MCF 10A (cell line): ENCODE measurements at places on chromosomes 5 and 9. TPM values are rescaled to one million over a fixed set of nuclear protein-coding genes. Genes with fewer than 3 reads are reported as not detected.

CDKN2A gene
- not detected in 2 replicates for total RNA-seq

TMEM174 gene
- not detected in 2 replicates for total RNA-seq

MAPKAP1 gene
- total RNA-seq: 74.9 and 111 TPM in 2 replicates

PTPRD gene
- 0.98 TPM in 1 of 2 replicates, not detected in the other for total RNA-seq

DNA sequence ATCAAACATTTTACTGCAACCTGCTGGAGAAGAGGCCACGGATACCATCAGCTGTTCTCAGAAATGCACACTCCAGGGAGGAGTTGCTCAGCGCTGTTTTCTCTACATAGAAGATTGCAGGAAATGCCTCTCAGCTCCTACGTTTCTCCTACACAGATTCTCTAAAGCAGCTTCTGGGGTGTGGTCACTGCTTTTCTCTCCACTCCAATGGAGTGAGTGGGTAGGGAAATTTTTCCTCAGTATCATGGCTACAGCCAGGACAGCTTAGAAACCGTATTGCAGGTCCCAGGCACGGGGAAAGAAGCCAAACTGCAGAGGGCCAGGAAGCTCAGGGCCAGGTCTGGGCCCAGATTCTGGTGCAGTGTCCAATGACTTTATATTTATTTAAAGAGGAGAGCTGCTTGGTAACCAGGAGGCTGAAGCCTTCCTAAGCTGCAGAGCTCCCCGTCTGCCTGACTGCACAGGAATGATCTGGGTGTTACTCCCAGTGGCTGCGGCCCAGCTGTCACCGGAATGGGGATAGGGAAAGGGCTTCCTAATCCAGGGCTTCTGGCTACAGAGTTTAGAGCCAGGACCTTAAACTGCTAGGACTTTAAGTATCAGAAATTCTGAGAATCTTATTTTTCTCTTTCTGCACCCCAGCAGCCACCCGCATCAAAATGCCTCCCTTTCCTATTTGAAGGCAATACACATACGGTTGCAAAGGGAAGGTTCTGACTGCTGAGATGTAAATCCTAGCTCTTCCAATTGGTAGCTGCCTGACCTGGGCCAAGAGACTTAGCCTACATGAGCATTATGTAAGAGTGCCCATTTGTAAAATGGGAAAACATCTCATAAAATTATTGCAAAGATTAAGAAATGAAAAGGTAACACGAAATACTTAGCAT, 1.4 kb upstream of the SPTAN1 start:
- DNase-seq: no peak

GRCh38 chr9:114723931-114724330, 41.9 kb upstream of the TEX48 start:
- no peak for DNase-seq

GRCh38 chr9:965497-965896, 11.0 kb upstream of the DMRT3 start:
- no peak for DNase-seq

- DNase-seq: peak; percentile 8
Measured at GRCh38 chr5:58794875-58795274, 212.0 kb downstream of the RAB3C start.

GRCh38 chr9:33197279-33198152, 30.4 kb upstream of the B4GALT1 start:
- DNase-seq: no peak

- DNase-seq: peak; percentile 14
Measured at GRCh38 chr9:2787065-2787464, 56.8 kb downstream of the PUM3 start.

GRCh38 chr5:103505581-103506305, 56.8 kb downstream of the NUDT12 start:
- DNase-seq: peak; percentile 89

DNA sequence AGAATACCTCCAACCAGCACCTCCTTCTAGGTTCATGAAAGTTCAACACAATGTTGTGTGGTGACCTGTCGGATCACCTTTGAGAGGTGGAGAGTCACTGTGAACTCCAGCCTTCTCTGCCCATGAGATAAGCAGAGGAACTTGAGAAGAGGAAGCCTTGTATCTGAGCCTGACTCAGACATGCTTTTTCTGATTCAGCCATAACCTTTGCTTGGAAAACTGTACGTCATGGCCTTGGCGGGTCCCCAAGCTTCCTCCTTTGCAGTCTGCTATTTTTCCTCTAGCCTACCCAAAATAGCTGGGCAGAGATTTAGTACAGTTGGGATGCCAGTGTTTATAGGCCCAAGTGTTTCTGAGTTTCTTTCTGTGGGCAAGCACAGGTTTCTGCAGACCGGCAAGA, 274.7 kb downstream of the CETN3 start:
- DNase-seq: no peak

DNA sequence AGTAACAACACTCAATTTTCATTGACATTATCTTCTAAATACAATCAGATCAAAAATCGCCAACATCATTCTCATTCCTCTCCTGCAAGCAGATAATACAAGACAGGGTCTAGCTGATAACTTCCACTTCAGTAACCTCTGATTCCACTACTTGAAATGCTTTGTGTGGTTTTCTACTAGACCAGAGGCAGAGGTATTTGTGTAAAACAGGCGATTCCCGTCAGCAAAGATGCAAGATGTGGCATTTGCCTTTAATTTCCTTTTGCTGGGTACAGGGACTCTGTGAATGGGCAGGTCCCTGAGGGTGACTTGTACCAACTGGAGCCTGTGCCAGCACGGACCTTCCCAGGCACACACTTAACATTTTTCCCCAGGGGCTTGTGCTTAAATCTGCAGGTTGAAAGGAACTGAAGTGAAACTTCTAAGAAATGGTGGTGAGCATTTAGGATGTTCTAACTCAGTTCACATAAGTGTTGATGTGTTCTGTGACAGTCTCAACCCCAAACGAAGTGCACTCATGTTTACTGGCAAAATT, 625.5 kb upstream of the WWC1 start:
- DNase-seq: no peak

DNA sequence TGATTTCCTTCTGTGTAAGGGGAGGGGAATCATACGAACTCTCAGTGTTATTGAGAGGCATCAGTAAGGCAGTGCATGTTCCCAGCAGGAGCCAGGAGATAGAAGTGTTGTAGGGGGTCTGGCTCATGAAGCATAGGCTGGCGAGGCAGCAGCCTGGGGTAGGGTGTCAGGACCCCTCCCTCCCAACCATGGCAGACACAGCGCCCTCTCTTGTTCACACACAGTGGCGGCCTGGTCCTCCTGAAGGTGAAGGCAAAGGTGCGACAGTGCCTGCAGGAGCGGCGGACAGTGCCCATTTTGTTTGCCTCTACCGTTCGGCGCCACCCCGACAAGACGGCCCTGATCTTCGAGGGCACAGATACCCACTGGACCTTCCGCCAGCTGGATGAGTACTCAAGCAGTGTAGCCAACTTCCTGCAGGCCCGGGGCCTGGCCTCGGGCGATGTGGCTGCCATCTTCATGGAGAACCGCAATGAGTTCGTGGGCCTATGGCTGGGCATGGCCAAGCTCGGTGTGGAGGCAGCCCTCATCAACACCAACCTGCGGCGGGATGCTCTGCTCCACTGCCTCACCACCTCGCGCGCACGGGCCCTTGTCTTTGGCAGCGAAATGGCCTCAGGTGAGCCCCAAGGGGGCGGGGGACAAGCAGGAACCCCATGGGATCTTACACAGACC, 4.7 kb downstream of the SLC27A4 start:
- DNase-seq: no peak

- DNase-seq: peak; percentile 13
Measured at GRCh38 chr5:123813937-123814624, 302.1 kb downstream of the CSNK1G3 start.

GRCh38 chr9:127451858-127452656, 747 bp downstream of the LRSAM1 start:
- DNase-seq: peak; percentile 55

GRCh38 chr9:96667363-96667728, 12.2 kb upstream of the PRXL2C start:
- DNase-seq: no peak
